ENCODE measurements at places on chromosomes 5 and 9. TPM values are rescaled to one million over a fixed set of nuclear protein-coding genes. Genes with fewer than 3 reads are reported as not detected.

DNA sequence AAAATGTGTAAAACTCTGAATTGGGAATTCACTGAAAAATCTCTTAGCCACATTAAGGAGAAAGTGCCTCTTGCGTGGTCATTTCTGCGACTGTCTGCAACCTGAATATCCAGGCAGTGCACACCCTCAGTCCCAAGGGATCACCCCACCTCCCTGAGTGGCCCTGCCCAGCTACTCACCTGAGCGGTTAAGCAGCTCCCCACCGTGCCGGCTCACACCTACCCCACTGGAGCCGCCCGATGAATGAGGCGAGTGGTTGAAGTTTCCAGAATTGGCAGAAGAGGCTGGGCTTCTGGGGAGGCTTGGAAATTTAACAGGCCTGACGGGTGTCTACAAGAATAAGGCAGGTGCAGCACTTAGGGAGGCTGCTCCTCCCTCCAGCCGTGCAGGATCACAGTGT, 25.6 kb downstream of the ANKS6 start:
- no peak for DNase-seq

DNA sequence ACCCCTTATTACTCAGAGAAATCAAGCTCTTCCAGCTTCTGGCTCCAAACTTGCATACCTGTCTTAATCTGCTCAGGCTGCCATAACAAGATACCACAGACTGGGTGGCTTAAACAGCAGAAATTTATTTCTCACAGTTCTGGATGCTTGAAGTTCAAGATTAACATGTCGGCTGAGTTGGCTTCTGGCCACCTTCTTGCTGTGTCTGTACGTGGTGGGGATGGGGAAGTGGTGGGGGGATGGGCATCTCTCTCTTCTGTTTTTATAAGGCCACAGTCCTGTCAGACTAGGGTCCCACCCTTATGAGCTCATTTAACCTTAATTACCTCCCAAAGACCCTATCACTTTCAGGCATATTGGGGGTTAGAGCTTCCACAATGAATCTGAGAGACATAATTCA, 140.5 kb downstream of the SV2C start:
- no peak for DNase-seq

DNA sequence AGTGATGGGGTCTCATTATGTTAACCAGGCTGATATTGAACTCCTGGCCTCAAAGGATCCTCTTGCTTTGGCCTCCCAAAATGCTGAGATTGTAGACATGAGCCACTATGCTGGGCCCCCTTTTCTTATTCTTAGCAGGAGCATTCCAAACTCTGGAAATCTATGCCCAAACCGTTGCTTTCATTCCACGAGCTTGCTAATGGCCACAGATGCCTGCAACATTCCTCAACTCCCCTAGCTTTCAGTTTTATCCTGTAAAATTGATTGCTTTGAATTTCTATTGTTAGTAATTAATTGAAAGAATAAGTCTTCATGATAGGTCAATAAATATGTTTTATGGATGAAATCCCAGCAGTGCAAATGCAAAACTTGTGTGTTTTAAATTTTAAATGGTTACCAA, 564.8 kb upstream of the WWC1 start:
- DNase-seq = no peak

DNA sequence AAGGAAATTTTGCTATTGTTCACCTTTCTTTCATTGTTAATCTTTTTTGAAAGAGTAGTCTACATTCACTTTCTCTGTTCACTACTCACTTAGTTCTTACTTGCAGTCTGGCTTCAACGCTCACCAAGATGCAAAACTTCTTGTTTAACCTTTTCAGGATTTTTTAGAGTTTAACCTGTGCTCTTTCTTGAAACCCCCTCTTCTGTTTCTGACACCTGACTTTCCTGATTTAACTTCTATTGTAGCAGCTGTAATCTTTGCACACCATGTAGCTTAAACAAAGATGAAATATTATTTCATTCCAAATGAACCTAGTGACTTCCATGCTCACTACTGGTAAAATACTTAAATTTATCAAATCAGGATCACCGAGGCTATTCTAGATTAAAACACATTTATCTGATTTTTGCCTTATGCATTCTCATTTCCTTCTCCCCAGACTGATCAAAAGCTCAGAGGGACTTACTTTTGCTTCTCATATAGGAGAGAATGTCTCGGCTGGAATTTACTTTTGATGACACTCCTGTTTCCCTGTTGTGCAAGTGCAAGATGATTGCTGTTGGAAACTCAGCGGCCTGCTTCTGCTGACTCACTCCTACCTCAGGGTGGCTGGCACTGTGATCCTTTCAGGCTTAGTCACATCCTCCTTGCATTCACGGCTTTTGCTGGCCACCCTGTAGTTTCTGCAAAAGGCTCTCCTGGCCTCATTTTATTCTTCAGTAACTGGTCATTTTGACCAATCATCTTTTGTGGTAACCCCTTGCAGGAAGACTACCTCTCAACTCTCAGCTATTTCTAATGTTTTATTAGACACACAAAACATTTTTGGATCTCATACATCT, 109.3 kb upstream of the IFNE start:
- DNase-seq = peak; percentile 97

DNA sequence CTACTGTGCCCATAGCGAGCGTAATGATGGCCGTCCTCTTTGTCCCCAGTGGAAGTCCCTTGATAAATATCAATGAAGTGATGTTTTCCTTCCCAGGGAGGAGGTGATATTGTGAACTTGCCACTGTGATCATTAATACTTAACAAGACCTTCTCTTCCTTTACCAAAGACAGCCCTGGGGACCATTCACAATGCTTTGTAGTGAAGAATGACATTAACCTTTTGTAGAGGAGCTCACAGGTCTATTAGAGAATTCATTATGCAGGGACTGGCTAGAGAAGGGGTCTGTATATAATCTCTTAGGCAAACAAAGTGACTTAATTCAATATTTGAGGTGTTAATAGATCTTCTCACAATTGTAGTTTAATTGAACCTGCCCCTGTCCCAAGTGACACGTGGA, 452.9 kb upstream of the DMAC1 start:
- DNase-seq = no peak

GRCh38 chr9:31185831-31186230, 1198.6 kb upstream of the ACO1 start:
- DNase-seq = peak; percentile 16

DNA sequence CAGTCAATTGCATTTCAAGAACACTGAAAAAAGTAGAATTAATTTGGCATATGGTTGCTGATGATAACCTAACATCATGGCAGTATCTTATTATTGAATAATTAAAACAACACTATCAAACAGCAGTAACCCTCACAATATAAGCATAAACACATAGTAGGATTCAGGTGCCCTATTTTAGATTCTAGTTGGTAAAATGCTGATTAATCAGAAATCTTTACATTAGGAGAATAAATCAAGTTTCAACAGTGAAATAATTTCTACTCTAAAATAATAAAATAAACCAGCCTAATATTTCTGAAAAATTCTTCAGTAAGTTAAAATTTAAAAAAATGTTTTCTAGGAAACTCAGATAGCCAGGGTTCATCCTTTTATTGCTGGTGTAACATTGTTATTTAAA, 76.4 kb upstream of the NUDT12 start:
- DNase-seq = no peak

DNA sequence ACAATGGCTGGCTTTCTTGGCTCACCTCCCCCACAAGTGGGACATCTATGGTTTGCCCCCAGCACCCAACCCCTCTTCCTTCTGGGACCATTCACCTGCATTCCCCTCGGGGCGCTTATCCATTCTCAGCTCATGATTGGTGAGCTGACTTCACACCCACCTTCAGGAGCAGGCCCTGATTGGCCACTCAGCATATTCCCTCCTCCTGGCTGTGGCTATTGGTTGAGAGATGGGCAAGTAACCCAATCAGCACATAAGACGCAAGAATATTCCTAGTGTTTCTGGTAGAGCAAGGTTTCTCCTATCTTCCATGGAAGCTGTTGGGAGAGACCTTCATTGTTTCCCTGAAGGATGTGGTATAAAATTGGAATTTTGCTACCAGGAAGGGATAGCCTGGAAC, 22.7 kb upstream of the UNC5A start:
- no peak for DNase-seq

DNA sequence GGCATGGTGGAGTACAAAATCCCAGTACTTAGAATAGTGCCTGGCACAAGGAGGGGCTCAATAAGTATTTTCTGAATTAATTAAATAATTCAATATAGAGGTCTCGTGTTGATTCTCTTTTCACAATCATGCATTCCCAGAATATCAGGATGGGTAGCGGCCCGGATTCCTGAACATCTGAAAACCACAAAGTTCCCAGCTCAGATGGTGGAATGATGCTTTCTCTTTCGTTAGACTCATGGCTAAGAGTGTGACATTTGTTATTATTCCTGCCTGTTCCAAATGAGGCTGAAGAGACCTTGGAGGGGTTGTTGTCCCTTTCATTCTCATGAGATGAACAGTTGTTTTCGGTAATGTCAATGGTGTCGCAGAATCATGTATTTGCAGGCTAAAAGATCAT, 95.4 kb upstream of the LIFR start:
- no peak for DNase-seq

DNA sequence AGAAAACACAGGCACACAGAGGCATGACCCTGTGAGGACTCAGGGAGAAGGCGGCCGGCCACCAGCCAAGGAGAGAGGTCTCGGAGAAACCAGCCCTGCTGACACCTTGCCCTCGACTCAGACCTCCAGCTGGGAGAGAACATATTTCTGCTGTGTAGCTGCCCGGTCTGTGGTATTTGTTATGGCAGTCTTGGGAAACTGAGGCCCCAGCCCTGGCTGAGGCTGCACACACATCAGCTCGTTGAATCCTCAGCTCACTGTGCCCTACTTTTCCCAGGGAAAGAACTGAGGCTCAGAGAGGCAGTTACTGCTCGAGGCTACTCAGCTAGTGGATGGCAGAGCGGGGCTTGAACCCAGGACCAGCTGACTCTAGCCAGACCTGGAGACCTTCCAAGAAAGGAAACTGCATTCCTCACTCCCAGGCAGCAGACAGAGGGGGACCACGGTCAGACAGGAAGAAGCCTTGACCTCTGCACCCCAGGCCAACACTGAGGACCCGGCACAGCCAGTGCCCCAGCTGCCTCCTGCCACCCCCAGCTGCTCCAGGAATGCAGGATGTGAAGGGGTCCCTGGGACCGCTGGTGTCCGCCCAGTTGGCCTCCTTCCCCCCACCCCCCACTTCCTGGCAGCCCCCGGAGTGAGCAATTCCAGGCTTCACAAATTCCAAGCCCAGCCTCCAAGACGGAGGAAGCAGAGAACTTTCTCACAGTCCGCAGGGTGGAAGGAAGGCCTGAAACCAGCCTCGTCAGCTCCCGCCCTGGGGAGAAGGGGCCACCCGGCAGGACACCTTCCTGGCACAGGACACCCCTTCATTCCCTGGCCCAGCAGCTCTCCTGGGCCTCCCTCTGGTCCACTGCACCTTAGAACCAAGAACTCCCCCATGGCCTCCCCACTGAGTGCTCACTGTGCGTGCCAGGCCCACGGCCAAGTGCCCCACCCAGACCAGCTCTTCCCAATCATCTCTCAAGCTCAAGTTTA, 69.9 kb downstream of the LRSAM1 start:
- no peak for DNase-seq

- no peak for DNase-seq
These were observed 1.0 kb downstream of the MSX2 start for GRCh38 chr5:174725261-174725990.

- no peak for DNase-seq
These were observed 289.3 kb downstream of the ASTN2 start for GRCh38 chr9:117125531-117125930.

DNA sequence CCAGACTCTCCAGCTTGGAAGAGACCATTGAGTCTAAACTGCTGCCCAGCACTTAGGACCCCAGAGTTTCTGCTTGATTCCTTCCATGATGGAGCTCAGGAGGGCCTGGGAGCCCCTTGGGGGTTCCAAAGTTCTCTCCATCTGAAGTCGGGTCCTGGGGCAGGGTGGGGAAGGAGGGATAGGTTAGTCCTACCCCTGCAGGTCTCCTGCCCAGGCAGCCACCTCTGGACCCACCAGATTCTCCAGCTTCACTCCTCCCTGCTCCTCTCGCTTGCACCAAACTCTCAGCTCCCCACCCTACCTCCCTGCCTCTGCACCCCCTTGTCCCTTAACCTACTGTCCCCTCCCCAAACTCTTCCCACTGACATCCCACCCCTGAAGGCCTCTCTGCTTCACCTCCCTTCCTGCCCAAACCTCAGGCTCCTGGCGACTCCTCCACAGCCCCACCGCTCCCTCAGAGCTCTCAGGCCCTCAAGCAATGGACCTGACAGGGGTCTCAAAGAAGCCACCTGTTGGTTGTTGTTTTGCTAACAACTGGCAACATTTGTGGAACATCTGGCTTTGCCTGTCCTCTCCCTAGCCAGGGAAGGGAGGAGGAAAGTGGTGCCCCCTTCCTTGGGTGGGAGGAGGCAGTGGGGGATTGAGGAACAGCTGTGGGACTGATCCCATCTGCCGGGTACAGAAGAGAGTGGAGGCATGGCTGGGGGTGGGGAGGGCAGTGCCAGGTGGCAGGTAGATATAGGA, 137.5 kb downstream of the RGS3 start:
- no peak for DNase-seq

- no peak for DNase-seq
These were observed 47.8 kb upstream of the NEURL1B start for GRCh38 chr5:172593306-172593705.

- no peak for DNase-seq
These were observed 854 bp upstream of the TEX48 start for GRCh38 chr9:114682846-114683245.

DNA sequence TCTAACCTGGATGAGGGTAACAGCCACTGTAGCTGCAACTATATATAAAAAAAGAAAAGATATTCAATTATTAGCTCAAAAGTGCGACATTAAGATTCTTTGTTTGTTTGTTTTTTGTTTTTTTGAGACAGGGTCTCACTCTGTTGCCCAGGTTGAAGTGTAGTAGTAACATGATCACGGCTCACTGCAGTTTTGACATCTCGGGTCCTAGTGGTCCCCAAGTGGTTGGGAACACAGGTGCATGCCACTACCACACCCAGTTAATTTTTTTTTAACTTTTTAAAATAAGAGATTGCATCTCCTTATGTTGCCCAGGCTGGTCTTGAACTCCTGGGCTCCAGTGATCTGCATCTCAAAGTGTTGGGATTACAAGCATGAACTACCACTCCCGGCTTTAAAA, 61.8 kb downstream of the MEF2C start:
- no peak for DNase-seq

GRCh38 chr5:94268226-94268625, 350.2 kb downstream of the KIAA0825 start:
- DNase-seq = no peak

The GOLM1 gene
- 92.6 TPM for total RNA-seq

The GCNT4 gene
- total RNA-seq = 3.2 TPM

The TAF11L5 gene
- not detected for total RNA-seq

The CTNNA1 gene
- 420 TPM for total RNA-seq

The IL9 gene
- not detected for total RNA-seq

The TMEM8B gene
- total RNA-seq = 11.5 TPM

The LCN15 gene
- not detected for total RNA-seq
